ENCODE measurements at places on chromosomes 7 and 10.

GRCh38 chr7:127189074-127189473, 63.7 kb downstream of the GRM8 start:
- DNase-seq, result no peak

- peak; percentile 31 for DNase-seq
These were observed 25.6 kb downstream of the CDC123 start for GRCh38 chr10:12221323-12222298.

- no peak for DNase-seq
These were observed 94.2 kb downstream of the NKX6-2 start for GRCh38 chr10:132691711-132692153.

- DNase-seq, result no peak
These were observed 542.9 kb upstream of the GALNT17 start for GRCh38 chr7:70589010-70589409.

- DNase-seq, result peak; percentile 27
These were observed at the start of gene GPR37 for GRCh38 chr7:124765401-124766352. GPR37 (minus strand) TSS chr7:124765792; CDS start chr7:124764976, 816 bp downstream.

DNA sequence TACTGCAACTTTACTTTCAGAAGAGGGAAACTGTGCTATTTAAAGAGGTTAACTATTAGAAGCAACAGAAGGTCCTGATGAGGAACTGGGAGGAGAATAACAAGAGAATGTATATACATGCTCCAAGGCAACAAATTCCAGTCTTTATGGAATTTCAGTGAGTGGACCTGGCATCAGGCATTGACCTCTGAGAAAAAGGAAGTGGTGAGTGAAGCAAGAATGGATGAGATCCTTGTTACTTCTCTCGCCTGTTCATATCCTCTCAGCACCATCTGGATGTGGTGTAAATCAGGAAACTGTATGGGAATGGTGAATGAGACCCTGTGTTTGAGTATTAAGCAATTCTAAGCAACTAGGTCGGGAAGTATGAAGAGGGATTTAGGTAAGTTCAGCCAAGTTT, 30.3 kb upstream of the KBTBD2 start:
- peak; percentile 48 for DNase-seq

- no peak for DNase-seq
These were observed 132.1 kb downstream of the TACC2 start for GRCh38 chr10:122121059-122121458.

GRCh38 chr10:7458556-7458955, 47.7 kb upstream of the SFMBT2 start:
- DNase-seq, result peak; percentile 50
